ENCODE measurements at places on chromosomes 2 and 18.

DNA sequence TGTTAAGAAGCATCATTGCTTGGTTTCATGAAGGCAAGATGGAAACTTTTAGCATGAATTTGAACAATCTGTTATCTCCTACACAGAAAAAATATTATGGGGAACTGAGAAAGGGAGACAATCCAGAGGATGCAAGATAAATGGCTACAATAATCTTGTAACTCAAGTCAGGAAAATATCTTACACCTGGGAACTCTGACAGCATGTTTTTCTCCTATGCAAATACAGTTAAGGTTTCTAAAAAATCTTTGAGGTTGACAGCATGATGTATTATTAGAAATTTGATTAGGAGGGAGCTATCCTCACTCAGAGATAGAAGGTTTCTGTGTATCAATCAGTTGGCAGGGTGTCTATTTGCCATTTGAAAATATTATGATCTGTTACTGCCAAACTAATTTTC is 75.6 kb downstream of the GPD2 start:
- H3K36me3 ChIP-seq, result no peaks in the 10 kb centered on the region
- H3K4me1 ChIP-seq, result no peaks in the 10 kb centered on the region
- H3K27ac ChIP-seq, result no peak overlapping the region
- no peak for DNase-seq
- no peaks in the 10 kb centered on the region for H3K27me3 ChIP-seq

GRCh38 chr2:39119732-39120520 is 925 bp downstream of the SOS1 start:
- H3K4me1 ChIP-seq, result peaks cover 61% of the 10 kb centered on the region
- H3K4me3 ChIP-seq, result peak overlapping the region; percentile 93
- H3K27me3 ChIP-seq, result no peaks in the 10 kb centered on the region
- peak overlapping the region; percentile 99 for H3K27ac ChIP-seq
- H3K36me3 ChIP-seq, result no peaks in the 10 kb centered on the region

- no peaks in the 10 kb centered on the region for H3K36me3 ChIP-seq
- DNase-seq, result no peak
- peak overlapping the region; percentile 95 for H3K27ac ChIP-seq
- peaks cover 54% of the 10 kb centered on the region for H3K4me1 ChIP-seq
These were observed 1.5 kb downstream of the ACSL3 start for GRCh38 chr2:222862106-222862908.

- DNase-seq, result no peak
- no peaks in the 10 kb centered on the region for H3K4me1 ChIP-seq
- no peak overlapping the region for H3K27ac ChIP-seq
- H3K36me3 ChIP-seq, result no peaks in the 10 kb centered on the region
These were observed 59.9 kb upstream of the REG3A start for GRCh38 chr2:79219383-79219988.

GRCh38 chr2:197204519-197205250 is 105.9 kb downstream of the ANKRD44 start:
- no peak overlapping the region for H3K4me3 ChIP-seq
- H3K36me3 ChIP-seq, result no peaks in the 10 kb centered on the region
- no peaks in the 10 kb centered on the region for H3K27me3 ChIP-seq
- no peak for DNase-seq
- peak overlapping the region; percentile 25 for H3K27ac ChIP-seq
- H3K4me1 ChIP-seq, result peaks cover 28% of the 10 kb centered on the region

GRCh38 chr2:27320958-27321543 is 1.8 kb downstream of the MPV17 start:
- H3K4me3 ChIP-seq, result no peak overlapping the region
- H3K27ac ChIP-seq, result no peak overlapping the region
- H3K4me1 ChIP-seq, result peaks cover 28% of the 10 kb centered on the region
- no peak for DNase-seq

DNA sequence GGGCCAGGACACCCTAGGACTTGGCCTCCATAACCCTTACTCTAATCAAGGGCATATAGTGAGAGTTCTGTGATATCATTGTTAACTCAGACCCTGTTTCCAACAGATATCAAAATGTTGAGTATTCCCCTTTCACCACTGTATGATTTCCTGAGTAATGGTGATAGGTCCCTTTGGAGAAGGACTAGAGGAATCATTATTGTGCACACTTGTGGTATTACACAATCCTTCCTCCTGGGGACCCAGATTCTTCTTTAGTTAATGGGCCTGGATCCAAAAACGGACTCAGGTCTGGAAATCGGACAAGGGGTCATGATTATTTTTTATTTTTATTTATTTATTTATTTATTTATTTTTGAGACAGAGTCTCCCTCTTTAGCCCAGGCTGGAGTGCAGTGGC is 23.5 kb downstream of the PRKRA start:
- no peaks in the 10 kb centered on the region for H3K27me3 ChIP-seq
- no peak overlapping the region for H3K27ac ChIP-seq
- H3K4me3 ChIP-seq, result no peak overlapping the region
- DNase-seq, result no peak

DNA sequence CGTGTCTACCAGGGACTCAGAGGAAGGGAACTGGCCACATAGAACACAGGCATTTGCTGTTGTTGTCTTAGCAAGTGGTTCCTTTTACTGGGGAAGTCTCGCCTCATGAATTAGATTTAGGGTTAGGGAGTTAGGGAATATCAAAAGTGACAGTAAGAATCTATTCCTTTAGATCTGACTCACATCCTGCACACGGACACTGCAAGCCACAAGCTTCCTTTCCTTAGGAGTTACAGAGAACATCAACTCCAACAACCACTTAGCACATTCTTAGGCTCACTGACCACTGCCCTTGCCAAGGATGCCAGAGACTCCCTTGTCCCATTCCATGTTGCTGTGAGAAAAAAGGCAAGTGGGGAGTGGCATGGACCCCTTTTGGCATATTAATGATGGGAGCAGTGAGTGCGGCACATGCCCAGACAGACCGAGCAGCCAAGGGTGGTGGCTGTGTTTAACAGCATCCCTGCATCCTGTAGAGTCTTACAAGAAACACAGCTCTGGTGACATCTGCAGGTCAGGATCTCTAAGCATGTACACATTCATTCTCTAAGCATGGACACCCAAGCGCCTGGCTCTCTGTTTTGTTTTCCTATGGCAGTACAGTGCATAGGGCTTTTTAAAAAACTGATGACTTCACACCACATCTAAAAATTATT is 745.6 kb upstream of the RAB6C start:
- H3K27ac ChIP-seq, result no peak overlapping the region
- DNase-seq, result no peak
- no peaks in the 10 kb centered on the region for H3K4me1 ChIP-seq
- H3K4me3 ChIP-seq, result no peak overlapping the region

DNA sequence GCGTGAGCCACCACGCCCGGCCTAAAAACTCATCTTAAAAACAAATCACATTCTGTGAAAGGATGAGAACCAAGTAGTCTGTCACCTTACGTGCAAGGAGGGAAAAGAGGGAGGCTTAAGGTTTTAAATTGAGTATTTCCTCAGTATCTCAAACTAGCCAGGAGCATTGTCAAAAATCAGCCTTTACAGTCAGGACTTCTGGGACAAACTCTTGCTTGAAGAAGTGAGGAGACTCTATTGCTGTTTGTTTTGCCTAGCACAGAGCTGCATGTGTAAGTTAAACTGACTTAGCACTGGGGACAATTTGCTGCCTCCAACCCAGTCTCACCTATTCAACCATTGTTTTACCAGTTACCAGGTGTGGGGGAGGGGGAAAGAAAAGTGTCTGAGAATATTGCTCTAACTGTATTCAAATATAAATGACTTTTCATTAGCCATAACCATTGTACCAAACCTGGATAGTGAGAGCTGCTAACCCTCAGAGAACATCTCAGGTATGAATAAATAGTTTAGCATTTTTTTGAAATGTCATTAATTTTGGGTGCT is 3.6 kb downstream of the INO80D start:
- no peak overlapping the region for H3K27ac ChIP-seq
- H3K4me1 ChIP-seq, result peaks cover 37% of the 10 kb centered on the region
- no peak for DNase-seq
- H3K27me3 ChIP-seq, result no peaks in the 10 kb centered on the region
- no peaks in the 10 kb centered on the region for H3K36me3 ChIP-seq

DNA sequence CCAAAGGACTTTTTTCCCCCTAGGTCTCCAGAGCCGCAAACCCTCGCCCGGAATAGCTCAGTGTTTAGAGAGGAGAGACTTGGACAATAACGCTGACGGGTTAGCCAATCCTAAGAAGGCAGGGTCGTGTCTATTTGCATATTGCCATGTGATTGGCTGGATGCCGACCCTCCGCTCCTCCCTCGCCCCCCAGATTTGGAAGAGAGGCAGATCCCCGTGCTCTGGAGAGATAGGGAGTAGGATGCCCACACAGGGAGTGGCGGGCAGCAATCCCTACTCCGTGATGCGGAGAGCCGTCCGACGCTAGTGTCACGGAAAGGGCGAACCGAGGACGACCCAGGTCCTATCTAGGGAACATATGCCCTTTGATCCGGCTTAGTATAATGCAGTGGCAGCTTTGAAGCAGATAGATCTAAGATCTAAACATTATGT is 1.4 kb downstream of the WNT6 start:
- H3K4me3 ChIP-seq, result peak overlapping the region; percentile 57
- H3K4me1 ChIP-seq, result peaks cover 30% of the 10 kb centered on the region
- peaks cover 5% of the 10 kb centered on the region for H3K27me3 ChIP-seq
- no peak for DNase-seq
- peak overlapping the region; percentile 40 for H3K27ac ChIP-seq

DNA sequence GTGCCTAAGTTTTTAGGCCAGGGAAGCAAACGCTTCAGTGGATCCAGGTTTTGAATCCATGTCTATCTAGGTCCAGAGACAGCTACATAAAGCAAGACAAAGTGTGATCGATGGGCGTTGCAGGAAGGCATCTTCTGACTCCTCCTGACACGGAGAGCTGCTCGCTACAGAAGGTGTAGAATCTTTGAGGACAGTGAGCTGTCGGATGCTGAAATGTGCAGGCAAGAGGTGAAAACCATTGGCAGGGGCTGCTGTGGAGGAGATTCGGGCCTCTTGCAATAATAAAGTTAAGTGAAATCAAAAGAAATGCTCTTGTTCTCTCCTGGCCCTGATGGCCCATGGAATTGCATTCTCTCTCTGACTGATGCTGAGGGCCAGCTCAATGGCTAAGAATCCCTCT is 336.2 kb downstream of the CYRIA start:
- peak; percentile 70 for DNase-seq
- no peak overlapping the region for H3K4me3 ChIP-seq

DNA sequence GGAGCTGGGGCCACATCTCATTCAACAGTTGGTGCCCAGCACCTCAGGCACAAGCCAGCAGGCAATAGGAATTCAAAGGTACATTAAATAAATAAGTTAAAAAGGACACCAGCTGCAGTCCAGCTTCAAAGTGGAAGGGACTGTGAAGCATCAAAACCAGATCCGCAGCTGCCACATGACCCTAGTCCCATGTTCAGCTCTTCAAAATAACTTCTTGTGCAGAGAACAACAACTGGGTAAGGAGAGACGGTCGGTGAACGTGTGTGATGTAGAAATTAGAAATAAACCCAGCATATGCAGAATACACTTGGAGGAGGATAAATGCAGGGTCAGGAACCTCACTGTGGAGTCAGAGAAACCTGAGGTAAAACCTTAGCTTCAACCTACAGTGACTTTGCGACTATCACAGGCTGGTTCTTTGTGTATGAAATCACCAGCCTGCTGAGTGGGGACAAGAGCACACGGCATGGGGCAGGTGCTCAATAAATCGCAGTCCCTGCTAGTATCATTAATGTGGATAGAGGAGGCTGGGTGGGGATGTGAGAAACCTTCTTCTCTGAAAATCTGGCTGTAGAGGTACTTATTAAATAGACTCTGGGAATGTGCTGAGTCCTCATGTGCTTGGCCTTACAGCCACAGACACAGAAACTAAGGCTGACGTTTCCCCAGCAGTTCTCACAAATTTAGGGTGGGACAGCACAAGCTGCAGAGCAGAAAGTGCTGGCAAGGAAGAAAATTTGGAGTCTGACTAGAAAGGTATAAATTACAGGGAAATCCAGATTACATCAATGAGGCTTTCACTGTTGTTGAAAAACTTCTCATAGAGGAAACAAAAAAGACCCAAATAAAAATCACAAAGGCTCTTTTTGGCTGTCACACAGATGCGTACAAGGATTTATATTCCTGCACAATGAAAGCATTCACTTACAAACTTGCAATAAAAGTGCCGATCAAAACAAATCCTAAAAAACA is 20.7 kb downstream of the FBXO15 start:
- no peaks in the 10 kb centered on the region for H3K36me3 ChIP-seq
- no peak overlapping the region for H3K27ac ChIP-seq
- no peaks in the 10 kb centered on the region for H3K27me3 ChIP-seq
- H3K4me1 ChIP-seq, result no peaks in the 10 kb centered on the region
- DNase-seq, result no peak

GRCh38 chr2:239220981-239221396 is 179.8 kb downstream of the HDAC4 start:
- peaks cover 60% of the 10 kb centered on the region for H3K4me1 ChIP-seq
- H3K27me3 ChIP-seq, result no peaks in the 10 kb centered on the region
- no peak overlapping the region for H3K4me3 ChIP-seq
- H3K36me3 ChIP-seq, result no peaks in the 10 kb centered on the region
- H3K27ac ChIP-seq, result peak overlapping the region; percentile 86

GRCh38 chr2:46800625-46801349 is 114.8 kb downstream of the MCFD2 start:
- H3K4me1 ChIP-seq, result peaks cover 6% of the 10 kb centered on the region
- DNase-seq, result no peak
- H3K4me3 ChIP-seq, result no peak overlapping the region
- H3K27me3 ChIP-seq, result no peaks in the 10 kb centered on the region

- peaks cover 19% of the 10 kb centered on the region for H3K4me1 ChIP-seq
- no peak overlapping the region for H3K27ac ChIP-seq
- H3K27me3 ChIP-seq, result no peaks in the 10 kb centered on the region
- no peak overlapping the region for H3K4me3 ChIP-seq
These were observed 102.4 kb downstream of the LDLRAD4 start for GRCh38 chr18:13320891-13321425.

- peaks cover 40% of the 10 kb centered on the region for H3K4me1 ChIP-seq
- H3K4me3 ChIP-seq, result no peak overlapping the region
- no peaks in the 10 kb centered on the region for H3K36me3 ChIP-seq
These were observed 2.1 kb downstream of the SOX11 start for GRCh38 chr2:5694306-5694705.

DNA sequence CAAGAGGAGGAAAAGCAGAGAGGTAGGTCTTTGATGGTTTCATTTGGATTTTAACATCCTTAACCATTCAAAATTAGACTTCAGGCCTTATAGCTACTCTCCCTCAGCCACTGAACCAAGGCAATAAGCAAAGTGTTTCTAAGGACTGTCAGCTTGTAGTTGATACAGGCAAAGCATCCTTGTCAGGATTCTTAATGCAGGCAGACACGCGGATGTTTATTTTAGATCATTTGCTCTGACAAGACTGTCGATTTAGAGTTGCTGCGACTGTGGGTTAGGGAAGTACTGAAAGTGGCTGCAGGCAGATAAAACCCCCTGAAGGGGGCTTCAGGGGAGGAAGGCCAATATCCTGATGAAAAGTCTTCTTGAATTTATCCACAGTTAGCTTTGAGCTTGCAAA is 46.6 kb downstream of the CDH20 start:
- H3K27me3 ChIP-seq, result no peaks in the 10 kb centered on the region
- no peak for DNase-seq
- H3K4me3 ChIP-seq, result no peak overlapping the region

GRCh38 chr2:85753525-85754312 is at the start of gene ATOH8:
TSS of gene ATOH8 (plus strand) at chr2:85753991. CDS start at chr2:85754190, 199 bp downstream.
- no peak for DNase-seq
- no peaks in the 10 kb centered on the region for H3K27me3 ChIP-seq
- peaks cover 73% of the 10 kb centered on the region for H3K4me1 ChIP-seq
- H3K4me3 ChIP-seq, result peak within 1 kb of the TSS; percentile 66
- H3K27ac ChIP-seq, result peak within 1 kb of the TSS; percentile 86
